ENCODE measurements at places on chromosomes 4 and X. TPM values are rescaled to one million over a fixed set of nuclear protein-coding genes. Genes with fewer than 3 reads are reported as not detected.
A peak's percentile ranks its signal among the peaks of the same experiment; 100 is the strongest.

DNA sequence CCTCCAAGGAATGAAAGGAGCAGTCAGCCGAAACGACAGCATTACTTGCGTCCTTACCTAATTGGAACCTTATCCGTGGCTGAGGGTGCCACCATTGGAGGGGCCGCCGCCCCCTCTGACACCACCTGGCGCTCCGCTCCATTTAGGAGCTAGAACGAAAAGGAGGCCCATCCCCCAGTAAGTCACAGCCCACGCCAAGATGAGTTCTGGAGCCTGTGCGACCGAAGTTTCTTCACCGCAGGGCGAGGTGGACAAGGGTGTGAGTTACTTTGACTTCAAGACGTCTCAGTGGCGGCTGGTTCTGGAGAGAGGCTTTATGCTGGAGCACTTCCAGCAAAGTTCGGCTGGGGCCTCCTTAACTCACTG is 729 bp upstream of the IRF2 start:
- no peaks in the 10 kb centered on the region for H3K36me3 ChIP-seq

DNA sequence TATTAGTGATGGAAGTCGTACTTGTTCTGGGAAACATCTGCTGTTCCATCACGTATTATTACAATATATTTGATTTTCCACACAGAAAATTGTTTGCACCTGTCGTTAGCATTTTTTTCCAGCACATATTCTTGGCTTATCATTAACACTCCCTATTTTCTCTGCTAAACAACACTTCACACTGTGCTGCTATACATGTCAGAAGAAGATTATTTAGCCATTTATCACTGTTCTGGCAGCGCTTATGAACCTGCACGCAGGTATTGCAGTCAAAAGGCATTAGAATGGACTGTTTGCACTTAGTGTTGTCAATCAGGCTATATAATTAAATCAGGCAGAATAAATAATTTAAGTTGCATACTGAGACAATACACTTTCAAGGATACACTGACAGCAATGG is 218.6 kb downstream of the CHM start:
- no peak overlapping the region for H3K27ac ChIP-seq
- H3K4me1 ChIP-seq, result no peaks in the 10 kb centered on the region
- no peak overlapping the region for H3K4me3 ChIP-seq
- no peaks in the 10 kb centered on the region for H3K27me3 ChIP-seq
- H3K36me3 ChIP-seq, result no peaks in the 10 kb centered on the region

DNA sequence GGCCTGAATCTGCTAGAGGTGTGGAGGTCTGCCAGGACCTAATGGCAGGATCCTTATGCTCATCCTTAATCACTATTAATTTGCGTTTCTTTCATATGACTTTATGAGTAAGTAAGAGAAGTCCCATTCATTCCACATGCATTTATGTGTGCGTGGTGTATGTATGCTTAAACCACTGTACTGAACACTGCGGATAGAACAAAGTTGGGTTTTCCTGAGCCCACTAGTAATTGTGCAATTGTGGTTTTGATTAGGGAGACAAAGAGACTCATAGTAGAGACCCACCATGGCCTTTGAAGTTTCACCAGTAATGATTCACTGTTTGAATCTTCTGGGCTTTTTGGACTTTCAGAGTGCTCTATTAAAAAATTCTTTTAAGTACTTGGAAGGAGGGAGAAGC is 498.5 kb upstream of the DIPK2B start:
- H3K27me3 ChIP-seq, result no peaks in the 10 kb centered on the region
- no peak for DNase-seq
- H3K36me3 ChIP-seq, result no peaks in the 10 kb centered on the region
- H3K4me3 ChIP-seq, result no peak overlapping the region
- H3K4me1 ChIP-seq, result no peaks in the 10 kb centered on the region
- no peak overlapping the region for H3K27ac ChIP-seq

- no peaks in the 10 kb centered on the region for H3K36me3 ChIP-seq
- DNase-seq, result no peak
- H3K4me1 ChIP-seq, result no peaks in the 10 kb centered on the region
Measured at GRCh38 chr4:147709999-147710398, 21.9 kb upstream of the ARHGAP10 start.

DNA sequence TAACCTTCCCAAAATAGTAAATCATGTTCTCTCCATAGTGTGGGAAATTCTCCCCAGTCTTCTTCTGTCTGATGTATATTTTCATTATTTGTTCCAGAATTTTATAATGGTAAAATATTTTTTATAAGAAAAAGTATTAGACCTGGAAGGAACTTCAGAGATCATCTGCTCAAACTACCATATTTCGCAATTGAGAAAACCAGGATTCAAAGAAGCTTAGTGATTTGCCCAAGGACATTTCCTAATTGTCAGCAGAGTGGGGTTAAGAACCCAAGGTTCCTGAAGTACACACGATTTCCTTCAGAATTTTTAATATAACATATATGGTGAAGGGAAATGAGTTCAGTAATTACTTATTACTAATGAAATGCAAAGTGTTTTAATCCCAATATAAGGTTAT is 24.1 kb downstream of the OCIAD1 start:
- no peak overlapping the region for H3K27ac ChIP-seq
- no peak for DNase-seq
- H3K4me3 ChIP-seq, result no peak overlapping the region
- H3K36me3 ChIP-seq, result no peaks in the 10 kb centered on the region

- H3K36me3 ChIP-seq, result no peaks in the 10 kb centered on the region
- no peak for DNase-seq
- H3K27me3 ChIP-seq, result no peaks in the 10 kb centered on the region
Measured at GRCh38 chr4:42761804-42762203, 104.9 kb upstream of the ATP8A1 start.

DNA sequence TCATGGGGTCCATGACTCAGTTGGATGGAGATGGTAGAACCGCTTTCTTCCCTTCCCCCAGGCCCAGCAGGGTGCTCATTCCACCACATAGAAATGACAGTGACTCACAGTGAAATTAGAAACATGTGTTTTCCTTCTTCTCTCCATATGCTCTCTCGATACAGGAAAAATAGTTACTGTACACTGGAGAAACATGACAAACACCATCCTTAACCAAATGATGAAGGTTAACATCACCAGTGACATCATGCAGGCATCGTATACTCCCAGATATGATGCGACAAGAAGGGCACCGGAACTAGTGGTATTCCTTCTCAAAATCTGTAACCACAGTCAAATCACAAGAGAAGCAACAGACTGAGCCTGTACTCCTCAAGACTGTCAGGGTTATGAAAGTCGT is 11.7 kb upstream of the RAB40A start:
- H3K36me3 ChIP-seq, result no peaks in the 10 kb centered on the region
- DNase-seq, result no peak
- no peak overlapping the region for H3K27ac ChIP-seq
- no peaks in the 10 kb centered on the region for H3K27me3 ChIP-seq
- H3K4me3 ChIP-seq, result no peak overlapping the region
- H3K4me1 ChIP-seq, result no peaks in the 10 kb centered on the region

GRCh38 chrX:137654481-137654880 is 88.6 kb downstream of the ZIC3 start:
- no peaks in the 10 kb centered on the region for H3K36me3 ChIP-seq
- H3K27me3 ChIP-seq, result no peaks in the 10 kb centered on the region
- H3K4me1 ChIP-seq, result no peaks in the 10 kb centered on the region
- no peak overlapping the region for H3K27ac ChIP-seq
- no peak for DNase-seq
- no peak overlapping the region for H3K4me3 ChIP-seq

DNA sequence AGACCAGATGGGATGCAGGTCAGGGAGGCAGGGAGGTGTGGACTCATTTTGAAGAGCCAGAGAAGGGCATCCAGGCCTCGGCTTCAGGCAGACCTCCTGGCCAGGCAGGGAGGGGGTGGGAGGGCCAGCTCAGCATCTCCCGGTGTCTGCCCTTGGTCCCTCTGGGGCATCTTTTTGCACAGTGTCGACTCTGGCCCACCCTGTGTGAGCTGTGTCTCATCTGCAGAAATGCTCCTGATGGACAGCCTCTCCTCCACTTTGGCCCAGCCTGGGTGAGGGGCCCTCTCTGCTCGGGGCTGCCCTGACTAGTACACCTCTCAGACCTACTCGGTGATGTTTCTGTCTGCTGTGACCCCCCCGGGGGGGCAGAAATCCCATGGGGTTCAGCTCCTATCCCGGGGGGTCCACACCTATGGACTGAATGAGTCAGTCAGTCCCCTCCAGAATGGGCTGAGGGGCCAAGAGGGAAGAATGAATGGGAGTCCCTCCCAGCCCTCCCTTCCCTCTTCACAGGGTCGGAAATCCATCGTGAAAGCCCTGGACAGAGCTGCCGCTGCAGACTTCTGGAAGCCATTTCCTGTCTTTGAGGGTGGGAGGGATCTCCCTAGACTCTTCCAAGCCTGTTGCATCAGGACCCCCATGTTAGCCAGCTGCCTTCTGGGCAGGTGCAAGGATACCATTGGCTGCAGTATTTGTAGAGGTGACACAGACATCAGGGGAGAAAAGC is 196.7 kb upstream of the PSAPL1 start:
- no peaks in the 10 kb centered on the region for H3K4me1 ChIP-seq
- H3K27ac ChIP-seq, result no peak overlapping the region
- H3K27me3 ChIP-seq, result no peaks in the 10 kb centered on the region
- no peaks in the 10 kb centered on the region for H3K36me3 ChIP-seq
- no peak overlapping the region for H3K4me3 ChIP-seq
- DNase-seq, result no peak

DNA sequence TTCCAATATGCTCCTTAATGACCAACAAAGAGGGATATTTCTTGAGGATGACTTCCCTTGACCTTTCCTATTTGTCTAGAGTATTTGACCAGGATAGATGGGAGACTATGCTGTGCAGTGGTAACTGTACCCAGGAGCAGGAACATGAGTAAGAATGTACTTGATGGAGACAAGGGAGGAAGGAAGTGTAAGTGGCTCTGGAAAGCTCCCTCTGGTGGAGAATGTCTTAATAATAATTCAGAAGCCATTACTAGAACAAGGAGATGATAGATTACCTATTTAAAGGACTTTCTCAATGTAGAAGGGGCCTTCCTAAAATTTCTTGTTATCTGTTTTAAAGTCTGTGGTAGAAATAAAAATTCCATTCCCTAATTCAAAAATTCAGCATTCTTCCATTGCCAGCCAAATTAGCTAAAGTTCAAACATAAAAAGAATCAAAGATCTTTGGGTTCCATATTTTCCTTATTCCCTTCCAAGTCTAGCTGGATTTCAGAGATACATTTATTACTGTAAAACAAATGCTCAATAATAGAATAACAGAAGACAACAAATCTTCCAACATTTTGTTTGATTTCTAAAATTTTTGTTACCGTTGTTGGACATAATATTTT is 83.8 kb downstream of the GRID2 start:
- no peaks in the 10 kb centered on the region for H3K4me1 ChIP-seq
- no peak overlapping the region for H3K27ac ChIP-seq
- H3K27me3 ChIP-seq, result no peaks in the 10 kb centered on the region
- no peak for DNase-seq
- H3K4me3 ChIP-seq, result no peak overlapping the region
- no peaks in the 10 kb centered on the region for H3K36me3 ChIP-seq

DNA sequence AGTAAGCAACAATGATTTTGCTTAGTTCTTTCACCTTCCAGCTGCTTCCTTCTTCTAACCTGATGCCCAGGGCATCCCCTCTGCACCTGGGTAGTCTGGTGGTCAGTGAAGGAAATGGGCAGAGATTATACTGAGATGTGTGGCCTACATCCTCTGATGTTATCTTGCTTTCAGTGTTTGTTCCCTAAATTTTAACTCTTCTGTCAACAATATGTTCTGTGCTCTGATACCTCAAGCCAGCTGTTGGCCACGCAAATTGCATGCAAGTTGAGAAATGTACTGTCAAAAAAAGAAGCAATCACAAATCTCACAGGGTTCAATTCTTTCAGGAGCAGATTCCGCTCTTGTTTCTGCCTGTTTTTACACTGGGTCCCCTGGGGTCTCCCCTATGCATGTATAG is 73.8 kb downstream of the FBXW7 start:
- DNase-seq, result peak; percentile 44
- no peaks in the 10 kb centered on the region for H3K27me3 ChIP-seq
- peaks cover 6% of the 10 kb centered on the region for H3K4me1 ChIP-seq
- H3K4me3 ChIP-seq, result no peak overlapping the region

- H3K36me3 ChIP-seq, result no peaks in the 10 kb centered on the region
- H3K4me1 ChIP-seq, result no peaks in the 10 kb centered on the region
- DNase-seq, result no peak
Measured at GRCh38 chr4:79875344-79875899, 197.6 kb downstream of the ANTXR2 start.

DNA sequence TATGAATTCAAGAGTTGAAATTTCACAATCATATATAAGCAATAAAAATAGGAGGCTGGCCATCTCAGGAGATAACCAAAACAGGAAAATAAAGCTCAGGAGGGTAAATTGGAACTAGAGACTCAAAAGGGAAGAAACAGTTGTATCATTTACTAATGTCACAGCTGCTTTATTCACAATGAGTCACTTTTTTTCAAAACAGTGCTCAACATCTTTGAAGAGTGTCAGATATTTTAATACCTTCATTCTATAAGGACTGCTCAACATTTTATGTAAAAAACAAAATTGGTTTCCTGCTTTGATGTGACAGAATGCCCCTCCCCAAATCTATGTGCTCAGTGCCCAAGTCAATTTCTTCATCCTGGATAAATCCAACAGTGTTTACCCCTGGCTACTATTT is 97.7 kb downstream of the DDX60 start:
- no peaks in the 10 kb centered on the region for H3K27me3 ChIP-seq
- no peaks in the 10 kb centered on the region for H3K4me1 ChIP-seq
- H3K36me3 ChIP-seq, result no peaks in the 10 kb centered on the region
- H3K4me3 ChIP-seq, result no peak overlapping the region
- no peak for DNase-seq

GRCh38 chrX:139826065-139827044 is 106.5 kb downstream of the ATP11C start:
- no peaks in the 10 kb centered on the region for H3K36me3 ChIP-seq
- no peak overlapping the region for H3K27ac ChIP-seq
- DNase-seq, result no peak
- H3K4me1 ChIP-seq, result peaks cover 11% of the 10 kb centered on the region
- H3K4me3 ChIP-seq, result no peak overlapping the region
- no peaks in the 10 kb centered on the region for H3K27me3 ChIP-seq

DNA sequence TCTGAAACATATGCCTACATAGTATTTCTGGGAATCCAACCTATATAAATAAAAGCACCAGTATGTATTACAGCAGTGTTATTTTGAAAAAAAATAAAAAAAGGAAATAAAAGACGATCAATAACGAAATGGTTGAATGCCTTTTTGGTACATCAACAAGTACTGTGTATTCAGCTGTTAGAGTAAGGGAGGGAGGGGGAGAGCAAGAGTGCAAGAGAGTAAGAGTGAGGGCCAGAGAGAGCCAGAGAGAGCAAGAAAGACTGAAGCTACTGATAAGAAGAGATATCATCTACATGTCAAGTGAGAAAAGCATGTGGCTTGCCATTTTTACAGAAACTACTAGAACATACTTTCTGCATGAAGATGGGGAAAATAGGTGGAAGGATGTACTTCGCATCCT is 1.8 kb downstream of the SPIN4 start:
- H3K27me3 ChIP-seq, result no peaks in the 10 kb centered on the region
- H3K4me3 ChIP-seq, result no peak overlapping the region
- H3K36me3 ChIP-seq, result no peaks in the 10 kb centered on the region
- no peak for DNase-seq

GRCh38 chrX:33725535-33726210 is 406.4 kb downstream of the FAM47A start:
- DNase-seq, result no peak
- H3K27me3 ChIP-seq, result no peaks in the 10 kb centered on the region
- no peaks in the 10 kb centered on the region for H3K36me3 ChIP-seq
- no peaks in the 10 kb centered on the region for H3K4me1 ChIP-seq

Gene DHX15
- 154 TPM for total RNA-seq

Gene CDS1
- 43.4 TPM for total RNA-seq

Gene ANOS1
- not detected for total RNA-seq

Gene GAB1
- total RNA-seq, result 32.7 TPM

Gene RADX
- total RNA-seq, result 5.6 TPM

Gene NIPAL1
- total RNA-seq, result 26.3 TPM

Gene MAP9
- total RNA-seq, result 0.18 TPM

Gene ABCG2
- total RNA-seq, result 272 TPM

Gene PARM1
- 10.2 TPM for total RNA-seq

Gene PPP4R3C
- not detected for total RNA-seq
